ENCODE measurements at places on chromosomes 2 and 18.

- no peak for DNase-seq
These were observed 148.5 kb upstream of the CBLN2 start for GRCh38 chr18:72692595-72692994.

DNA sequence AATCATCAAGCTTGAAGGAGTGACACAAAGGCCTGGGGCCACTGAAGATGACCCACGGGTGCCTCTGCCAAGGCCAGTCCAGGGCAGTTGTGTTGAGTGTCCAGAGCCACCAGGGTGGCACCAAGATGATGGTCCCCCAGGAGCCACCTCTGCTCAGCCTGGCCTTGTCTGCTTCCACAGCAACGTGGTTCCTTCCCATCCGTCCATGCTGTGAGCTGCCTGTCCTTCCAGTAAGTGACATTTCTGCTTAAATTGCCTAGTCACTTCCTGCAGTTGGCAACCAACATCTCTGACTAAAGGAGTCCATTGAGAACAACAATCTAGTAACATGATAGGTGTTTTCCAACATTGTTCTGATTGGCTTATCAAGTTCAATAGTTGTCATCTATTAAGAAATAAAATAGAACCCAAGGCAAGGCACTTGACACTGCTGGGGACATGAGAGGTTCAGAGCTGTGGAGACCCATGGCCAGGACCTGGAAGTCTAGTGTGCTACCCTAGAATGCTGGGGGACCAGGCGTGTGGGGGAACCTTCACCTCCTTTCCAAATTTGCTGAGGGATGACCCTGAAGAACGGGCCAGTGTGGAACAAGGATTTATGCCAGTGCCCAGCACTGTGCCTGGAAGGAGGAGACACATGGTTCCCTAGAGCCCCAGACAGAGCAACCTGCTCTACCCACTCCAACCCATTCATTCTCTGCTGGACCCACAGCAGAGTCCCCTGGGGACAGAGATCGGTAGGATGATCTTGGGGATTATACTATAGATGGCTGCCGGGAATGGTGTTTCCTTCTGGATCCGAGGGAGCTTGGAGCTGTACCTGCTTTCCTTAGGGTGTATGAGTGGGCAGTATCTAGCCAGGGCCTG, 98.9 kb upstream of the EPC2 start:
- DNase-seq = no peak

GRCh38 chr2:231593666-231594065, 1.0 kb downstream of the TEX44 start:
- no peak for DNase-seq

DNA sequence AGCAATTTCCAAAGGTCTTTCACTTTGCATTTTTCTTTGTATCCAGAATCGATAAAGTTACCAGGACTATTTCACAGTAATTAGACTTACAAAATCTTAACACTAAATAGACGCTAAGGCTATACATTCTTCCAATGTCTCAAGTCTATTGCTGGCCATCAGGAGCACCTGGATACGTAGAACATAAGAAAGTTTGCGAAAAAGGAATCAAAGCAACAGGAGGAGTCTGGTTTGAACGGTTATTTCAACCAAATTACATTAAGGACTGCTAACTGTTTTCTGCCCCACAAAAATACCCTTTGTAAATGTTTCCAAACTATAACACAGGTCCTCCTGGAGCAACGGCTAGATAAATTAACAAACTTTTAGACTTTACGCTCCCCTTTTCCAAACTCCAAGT, 1.4 kb upstream of the HNRNPA3 start:
- no peak for DNase-seq

- DNase-seq = no peak
These were observed 165.7 kb upstream of the PXDN start for GRCh38 chr2:1910021-1910420.

DNA sequence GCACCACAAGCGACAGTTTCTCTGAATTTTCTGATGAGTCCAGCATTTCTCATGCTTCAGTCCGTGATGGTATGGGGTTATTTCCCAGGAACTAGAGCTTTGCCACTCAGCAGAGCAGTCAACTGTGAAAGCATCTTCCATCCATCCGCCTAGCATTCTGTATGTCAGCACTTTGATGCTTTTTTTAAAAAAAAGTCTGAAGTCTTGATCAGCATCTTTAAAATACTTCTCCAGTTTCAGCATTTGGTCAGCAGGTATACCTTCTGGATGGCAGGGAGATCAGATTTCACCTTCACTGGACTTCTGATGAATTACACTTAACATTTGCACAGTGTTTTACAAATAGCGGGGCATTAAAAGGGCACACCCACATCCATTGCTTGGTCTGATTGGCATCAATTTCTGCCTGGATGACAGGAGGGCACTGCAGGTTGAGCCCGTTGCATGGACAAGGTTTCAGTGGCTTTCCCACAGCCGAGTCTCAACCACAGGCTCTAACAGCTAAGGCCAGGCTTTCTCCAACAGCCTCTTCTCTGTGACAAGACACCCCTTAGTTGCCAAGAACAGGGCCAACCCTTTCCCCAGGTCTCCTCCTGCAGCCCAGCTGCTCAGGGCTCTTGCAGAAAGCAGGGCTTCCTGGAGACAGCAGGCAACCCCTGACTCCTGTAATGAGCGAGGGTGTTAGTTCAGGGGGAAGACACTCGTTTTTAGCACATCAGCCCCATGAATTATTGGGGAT, 54.0 kb downstream of the EMILIN2 start:
- DNase-seq = no peak

DNA sequence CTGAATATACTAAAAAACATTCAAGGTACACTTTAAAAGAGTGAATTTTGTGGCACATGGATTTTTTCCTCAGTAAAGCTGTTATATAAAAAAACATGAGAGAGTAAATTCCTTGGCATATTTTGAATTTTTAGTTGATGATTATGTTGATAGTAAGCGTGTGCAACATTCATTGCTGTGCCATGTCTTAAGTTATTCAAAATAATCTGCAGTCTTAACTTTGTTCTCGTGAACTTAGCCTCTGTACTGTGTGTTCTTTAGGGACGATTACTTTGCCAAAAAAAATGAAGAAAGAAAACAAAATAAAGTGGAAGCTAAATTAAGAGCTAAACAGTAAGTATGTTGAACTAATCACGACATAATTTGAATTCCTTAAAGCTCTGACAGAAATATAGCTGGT, 9.6 kb downstream of the SSB start:
- DNase-seq = peak; percentile 90

DNA sequence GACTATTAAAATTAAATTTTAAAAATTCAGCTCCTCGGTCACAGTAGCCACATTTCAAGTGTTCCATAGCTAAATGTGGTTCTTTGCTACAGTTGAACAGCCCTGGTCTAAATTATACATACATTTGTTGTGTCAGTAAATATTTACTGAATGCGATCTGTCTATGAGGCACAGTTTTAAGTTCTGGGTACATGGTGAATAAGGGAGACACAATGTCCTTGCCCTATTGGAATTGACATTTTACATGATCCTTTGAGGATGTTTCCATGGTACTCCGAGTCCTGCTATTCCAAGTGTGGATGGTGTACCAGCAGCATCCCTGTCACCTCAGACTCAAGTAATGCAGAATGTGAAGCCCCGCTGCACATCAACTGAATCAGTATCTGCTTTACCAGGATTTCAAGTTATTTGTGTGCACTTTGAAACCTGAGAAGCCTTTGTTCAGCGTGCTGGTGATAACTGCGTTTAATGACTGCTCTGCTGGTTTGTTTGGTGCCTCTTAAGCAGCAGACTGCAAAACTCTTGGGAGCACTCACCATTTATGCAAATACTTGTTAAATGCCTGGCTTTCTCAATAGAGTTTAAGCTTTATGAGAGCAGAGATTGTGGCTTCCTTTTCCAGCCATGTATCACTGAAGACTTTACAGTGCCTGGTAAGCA, 1.5 kb downstream of the GALNT1 start:
- no peak for DNase-seq

GRCh38 chr18:28043631-28044030, 133.3 kb downstream of the CDH2 start:
- no peak for DNase-seq

DNA sequence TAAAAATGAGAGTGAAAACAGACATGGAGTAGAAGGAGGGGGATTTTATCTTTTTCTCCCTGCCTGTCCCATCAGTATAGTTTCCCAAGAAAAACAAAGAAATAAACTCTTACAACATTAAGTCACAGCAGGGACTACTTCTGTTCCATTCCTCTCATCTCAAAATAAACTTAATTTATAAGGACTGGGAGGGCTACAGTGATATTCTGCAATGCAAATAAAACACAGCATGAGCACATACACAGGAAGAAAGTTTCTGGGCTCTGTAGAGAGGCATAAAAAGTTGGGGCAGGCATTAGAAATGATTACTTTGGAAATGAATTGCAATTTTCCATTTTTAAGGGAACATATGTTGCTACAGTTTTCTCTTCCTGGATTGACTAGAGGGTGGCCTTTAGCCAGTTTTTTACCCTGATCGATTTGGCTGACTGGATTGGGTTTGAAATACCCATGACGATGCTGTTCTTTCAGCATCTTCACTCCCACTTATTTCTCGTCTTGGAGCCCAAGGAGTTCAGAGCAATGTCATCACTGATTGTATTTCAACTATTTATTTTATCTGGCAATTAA, 157.1 kb downstream of the ACTR3 start:
- no peak for DNase-seq
